CD4-positive, alpha-beta T cell treated with Interleukin-15 for 1 hour (primary cell): ENCODE measurements at places on chromosomes 5 and 9.

GRCh38 chr5:103758996-103759395 is 196.4 kb upstream of the NUDT12 start:
- no peak for DNase-seq

DNA sequence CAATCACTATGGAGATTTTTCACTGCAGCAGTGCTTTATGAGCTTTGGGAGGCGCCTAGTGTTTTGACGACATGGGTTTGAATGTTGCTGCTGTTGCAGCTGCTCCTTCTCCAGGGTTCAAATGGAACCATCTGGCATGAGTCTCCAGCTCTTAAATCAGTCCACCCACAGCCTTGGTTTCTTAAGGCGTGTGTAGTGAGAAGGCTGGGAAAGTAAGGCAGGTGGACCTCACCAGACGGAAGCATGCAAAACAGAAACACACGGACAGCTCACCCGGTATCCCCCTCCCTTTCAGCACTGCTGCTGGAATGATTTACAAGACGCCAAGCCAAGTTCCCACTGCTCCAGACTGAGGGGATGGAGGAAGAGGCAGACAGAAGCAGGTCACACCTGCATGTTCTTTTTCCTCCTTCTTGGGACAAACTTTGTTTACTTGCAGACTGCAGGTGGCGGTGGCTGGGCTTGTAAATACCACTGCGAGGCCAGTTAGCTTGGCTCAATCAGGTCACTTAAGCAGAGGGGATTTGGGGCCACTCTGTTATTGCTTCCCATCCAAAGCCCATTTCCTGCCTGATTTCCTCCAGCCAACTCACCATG is 47.4 kb downstream of the ADAM19 start:
- DNase-seq = no peak

GRCh38 chr5:60835554-60835953 is 8.5 kb downstream of the ELOVL7 start:
- no peak for DNase-seq

DNA sequence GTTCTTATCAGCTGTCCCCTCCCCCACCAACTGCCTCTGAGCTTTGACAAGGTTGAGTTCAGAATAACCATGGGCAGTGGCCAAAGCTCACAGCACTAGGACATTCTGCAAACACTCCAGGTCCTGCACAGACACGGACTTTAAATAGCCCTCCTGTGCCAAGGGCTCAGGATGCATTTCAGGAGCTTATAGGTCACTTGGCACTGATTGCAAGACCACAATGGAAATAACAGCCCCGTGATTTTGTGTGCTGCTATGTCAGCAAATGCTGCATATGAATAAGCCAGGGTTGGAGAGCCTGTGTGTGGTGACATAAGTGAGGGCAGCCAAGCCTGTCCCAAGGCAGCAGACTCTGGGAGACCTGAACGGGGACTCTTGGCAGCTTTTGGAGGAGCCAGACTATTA is 150.7 kb downstream of the DMRT2 start:
- no peak for DNase-seq

DNA sequence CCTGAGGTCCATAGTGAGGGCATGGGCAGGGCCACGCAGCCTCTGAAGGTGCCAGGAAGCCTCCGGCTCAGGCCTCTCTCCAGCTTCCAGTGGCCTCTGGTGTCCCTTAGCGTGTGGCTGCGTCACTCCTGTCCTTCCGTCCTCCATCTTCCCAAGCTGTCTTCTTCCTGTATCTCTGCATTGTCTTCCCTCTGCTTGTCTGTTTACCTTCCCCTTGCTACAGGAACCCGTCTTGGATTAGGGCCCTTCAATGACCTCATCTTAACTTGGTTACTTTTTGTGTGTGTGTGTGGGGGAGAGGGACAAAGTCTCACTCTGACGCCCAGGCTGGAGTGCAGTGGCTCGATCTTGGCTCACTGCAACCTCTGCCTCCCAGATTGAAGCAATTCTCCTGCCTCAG is 14.4 kb downstream of the ASS1 start:
- no peak for DNase-seq
